RKO (cell line): ENCODE measurements at places on chromosomes 6 and 20.

DNA sequence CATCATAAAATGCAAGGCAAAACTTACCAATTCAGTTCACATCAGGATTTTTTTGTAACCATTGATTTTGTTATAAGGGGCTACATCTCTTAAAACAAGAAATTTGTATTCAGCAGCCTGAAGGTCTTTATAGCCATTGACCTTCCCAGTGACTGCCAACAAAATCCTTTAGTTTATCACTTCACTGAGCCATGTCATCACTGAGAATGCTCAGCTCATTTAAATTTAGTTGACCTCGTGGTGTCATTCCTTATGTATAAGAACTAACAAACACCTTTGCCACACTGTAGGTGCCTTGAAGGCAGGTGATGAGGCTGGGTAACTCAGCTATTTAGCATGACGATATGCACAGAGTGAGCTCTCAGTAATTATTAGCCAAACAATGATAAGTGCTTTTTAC, 77.7 kb downstream of the GRM1 start:
- no peak for DNase-seq

DNA sequence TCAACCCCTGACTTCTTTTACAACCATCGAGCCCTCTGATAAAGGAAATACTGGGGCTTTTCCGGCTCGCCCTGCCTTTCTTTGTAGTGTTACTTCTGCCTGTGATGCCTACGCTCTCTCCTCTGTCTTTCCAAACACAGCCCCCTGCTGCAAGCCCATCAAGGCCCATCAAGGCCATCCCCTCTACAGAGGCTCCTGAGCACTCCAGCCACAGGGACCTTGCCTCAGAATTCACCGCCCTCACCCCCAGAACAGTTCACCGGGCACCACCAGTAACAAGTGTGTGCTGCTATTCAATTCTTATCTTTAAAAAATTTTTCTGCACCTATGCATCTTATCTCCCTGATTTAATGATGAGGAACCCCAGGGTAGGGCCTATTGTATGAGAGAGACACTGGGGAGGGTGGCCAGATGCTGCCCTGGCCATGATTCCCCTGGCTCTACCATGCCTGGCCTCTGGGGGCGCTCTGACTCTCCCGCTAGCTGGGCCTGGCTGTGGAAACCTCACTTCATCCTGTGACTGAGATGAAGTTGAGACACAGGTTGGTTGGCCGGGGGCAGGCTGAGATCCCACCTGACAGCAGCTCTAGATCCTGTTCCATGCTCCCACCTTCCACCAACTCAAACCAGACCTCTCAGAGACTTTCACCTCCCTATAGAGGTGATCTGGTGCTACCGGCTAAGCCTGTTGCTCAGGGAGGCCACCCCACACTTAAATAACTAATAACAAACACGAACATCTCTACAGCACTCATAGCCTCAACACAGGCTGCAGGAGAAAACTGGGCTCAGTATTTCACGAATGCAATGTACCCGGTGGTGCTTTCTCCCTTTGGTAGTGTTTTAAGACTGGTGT, 19.2 kb upstream of the GLP1R start:
- peak; percentile 36 for DNase-seq

- DNase-seq = no peak
Measured at GRCh38 chr6:15512721-15513120, 150.1 kb downstream of the DTNBP1 start.

GRCh38 chr6:89357390-89357789, 4.9 kb upstream of the UBE2J1 start:
- no peak for DNase-seq

GRCh38 chr20:63854766-63855362, 6.4 kb upstream of the ABHD16B start:
- no peak for DNase-seq

GRCh38 chr6:144090384-144090783, 5.0 kb downstream of the SF3B5 start:
- no peak for DNase-seq

DNA sequence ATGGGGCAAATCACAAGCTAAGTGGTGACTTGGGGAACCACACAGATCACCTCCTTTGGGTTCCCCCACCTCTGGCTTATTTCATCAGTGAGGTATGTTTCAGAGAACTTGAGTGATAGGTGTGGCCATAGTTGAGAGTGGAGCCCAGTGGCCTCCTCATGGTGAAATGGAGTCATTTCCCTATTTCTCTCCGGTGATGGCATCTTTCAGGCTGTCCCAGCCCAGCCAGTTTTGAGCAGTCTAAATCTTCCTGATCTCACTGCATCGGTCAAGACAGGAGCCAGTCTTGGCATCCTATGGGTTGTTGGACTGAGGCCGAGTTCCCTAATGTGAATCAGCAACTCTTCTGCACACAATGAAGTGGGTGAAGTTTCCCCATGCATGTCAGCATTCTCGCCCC, 132.4 kb downstream of the EYA2 start:
- DNase-seq = no peak

GRCh38 chr6:120938164-120938875, 396.0 kb downstream of the TBC1D32 start:
- no peak for DNase-seq

- no peak for DNase-seq
Measured at GRCh38 chr20:36386236-36386635, 80.1 kb downstream of the DLGAP4 start.

GRCh38 chr6:39417440-39417839, 94.9 kb upstream of the KCNK16 start:
- no peak for DNase-seq

DNA sequence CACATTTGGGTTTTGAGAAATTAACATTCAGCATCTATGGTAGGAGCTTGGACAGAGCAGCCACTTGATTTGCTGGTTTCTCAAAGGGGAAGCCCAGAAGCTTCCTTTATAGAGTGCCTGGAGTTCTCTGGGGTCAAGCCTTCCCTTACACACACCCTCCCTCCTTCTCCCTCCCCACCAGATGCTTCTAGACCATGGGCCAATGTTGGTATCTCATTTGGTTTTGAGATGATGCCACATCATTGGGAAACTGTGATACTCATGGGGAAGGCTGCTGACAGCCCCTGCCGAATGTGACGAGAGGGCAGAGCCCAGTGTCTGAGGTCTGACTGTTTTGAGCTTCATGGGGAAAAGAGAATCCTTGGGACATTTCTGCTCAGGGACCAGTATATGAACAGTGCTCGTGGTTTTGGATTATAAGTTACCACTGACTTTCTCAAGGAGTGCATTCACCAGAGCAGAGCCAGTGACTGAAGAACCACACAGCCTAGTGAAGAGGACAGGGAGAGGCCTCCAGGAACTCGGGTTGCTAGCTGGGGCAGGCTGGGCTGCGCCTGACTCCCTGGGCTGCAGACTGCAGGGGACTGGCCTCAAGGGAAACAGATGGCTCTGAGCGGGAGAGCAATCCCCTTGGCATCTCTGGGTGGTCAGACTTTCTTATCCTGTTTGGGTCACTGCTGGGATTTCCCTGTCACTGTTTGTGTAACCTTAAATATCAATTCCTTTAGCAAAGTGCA, 46.4 kb upstream of the CST5 start:
- DNase-seq = no peak

DNA sequence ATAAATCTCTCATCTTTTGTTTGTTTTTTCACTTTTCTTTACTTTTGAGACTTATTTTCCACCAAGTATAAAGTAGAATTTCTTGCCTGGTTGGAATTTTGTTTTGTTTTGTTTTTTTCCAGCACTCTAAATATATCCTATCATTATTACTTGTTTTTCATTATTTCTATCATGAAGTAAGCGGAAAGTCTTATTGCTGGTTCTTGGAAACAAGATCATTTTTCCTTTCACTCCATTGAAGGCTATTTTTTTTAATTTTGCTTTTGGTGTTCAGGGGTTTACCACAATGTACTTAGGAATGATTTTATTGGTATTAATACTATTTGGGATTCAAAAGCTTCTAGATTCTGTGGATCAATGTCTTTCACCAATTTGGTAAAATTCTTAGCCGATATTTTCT, 190.1 kb downstream of the LAMA2 start:
- DNase-seq = no peak
